Calu3 (cell line): ENCODE measurements at places on chromosomes 5 and 9. TPM values are rescaled to one million over a fixed set of nuclear protein-coding genes. Genes with fewer than 3 reads are reported as not detected.

DNA sequence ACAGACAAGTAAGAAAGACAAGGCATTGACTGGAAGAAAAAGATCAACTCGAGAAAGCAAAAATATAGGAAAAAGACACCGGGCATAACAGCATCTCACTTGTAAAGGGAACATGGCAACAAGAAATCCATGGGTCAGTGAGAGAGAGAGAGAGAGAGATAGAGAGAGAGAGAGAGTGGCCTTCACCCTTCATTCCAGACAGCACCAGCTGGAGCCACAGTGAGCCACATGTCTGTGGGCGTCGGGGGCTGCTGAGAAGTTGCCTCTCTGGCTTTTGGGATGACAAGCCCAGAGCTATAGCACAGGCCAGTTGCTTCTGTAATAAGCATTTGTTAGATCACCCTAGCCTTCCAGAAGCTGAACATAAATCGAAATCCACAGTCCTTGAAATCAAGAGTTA lies 20.3 kb upstream of the ENC1 start:
- DNase-seq, result no peak

GRCh38 chr5:158874343-158874742 lies 225.4 kb downstream of the EBF1 start:
- no peak for DNase-seq

GRCh38 chr5:163658702-163659567 lies 153.5 kb downstream of the MAT2B start:
- DNase-seq, result no peak

Gene TAL2
- not detected in 2 replicates for total RNA-seq

Gene FRMPD1
- total RNA-seq, result not detected in 2 replicates

Gene NOL8
- total RNA-seq, result 37.1 and 42.9 TPM in 2 replicates

DNA sequence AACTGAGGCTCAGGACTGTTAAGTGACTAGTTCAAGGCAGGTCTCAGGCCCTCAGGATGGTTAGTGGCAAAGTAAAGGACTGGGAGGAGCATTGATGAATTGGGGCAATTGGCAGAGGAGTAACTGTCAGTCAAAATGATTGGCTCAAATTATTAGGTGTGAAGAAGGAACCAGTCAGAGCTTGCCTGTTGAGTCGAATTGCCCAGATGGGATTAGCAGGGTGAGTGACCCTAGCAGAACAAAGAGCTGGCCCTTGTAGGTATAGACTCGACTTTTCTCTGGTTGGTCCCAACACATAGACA lies 2.6 kb upstream of the NSD1 start:
- DNase-seq, result no peak

Gene CTSV
- total RNA-seq, result 21.4 and 23.3 TPM in 2 replicates

Gene LECT2
- not detected in 2 replicates for total RNA-seq

DNA sequence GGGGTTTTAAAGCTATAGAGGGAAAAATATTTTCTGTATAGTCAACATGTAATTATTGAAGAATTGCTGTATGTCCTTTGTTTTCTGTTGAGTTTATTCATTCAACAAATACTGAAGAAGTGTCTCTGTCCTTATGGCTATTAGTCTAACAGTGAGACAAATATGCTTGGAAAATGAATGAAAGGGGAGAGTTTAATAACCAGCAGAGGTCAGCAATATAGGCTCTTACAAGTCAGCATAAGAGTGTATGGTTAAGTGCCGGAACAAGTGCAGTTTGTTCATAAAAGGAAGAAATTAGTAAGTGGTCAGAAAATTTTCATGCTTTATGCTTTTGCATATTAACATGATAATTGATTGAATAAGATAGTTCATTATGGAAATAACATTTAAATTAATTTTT lies 3.6 kb downstream of the SCAMP1 start:
- DNase-seq, result no peak

- DNase-seq, result no peak
Measured at GRCh38 chr9:116304761-116305160, 151.2 kb downstream of the PAPPA start.

- DNase-seq, result no peak
Measured at GRCh38 chr5:148381906-148382305, 1.9 kb upstream of the FBXO38 start.

Gene CNTRL
- total RNA-seq, result 11.2 and 11.5 TPM in 2 replicates

DNA sequence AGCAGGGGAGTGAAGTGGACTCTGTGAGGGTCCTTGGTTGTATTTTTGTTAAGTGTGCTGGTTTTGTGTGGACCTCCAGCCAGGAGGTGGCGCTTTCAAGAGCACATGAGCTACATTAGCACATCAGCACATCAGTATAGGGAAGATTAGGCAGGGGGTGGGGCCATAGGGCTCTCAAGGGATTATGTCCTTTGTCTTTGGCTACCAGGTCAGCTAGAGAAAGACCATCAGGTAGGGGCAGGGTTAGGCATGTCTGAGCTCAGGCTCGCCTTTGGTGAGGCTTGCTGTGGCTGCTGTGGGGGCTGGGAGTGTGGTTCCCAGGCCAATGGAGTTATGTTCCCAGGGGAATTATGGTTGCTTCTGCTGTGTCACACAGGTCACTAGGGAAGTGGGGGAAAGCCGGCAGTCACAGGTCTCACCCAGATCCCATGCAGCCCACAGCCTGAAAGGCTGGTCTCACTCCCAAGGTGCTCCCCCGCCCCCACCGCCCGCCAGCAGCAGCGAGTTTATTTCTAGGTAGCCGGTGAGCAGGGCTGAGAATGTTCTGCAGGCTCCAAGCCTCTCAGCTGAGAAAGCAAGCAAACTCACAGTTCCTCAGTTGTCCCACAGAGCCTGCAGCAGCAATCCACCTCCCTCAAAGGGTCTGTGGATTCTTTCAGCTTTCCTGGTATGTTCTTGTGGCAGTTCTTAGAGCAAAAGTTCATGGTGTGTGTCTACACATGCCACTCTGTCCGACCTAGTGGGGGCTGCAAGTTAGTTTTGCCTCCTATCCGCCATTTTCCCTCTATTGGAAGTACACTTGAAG lies 13.7 kb downstream of the OR1J1 start:
- no peak for DNase-seq

GRCh38 chr5:107518616-107519015 lies 152.1 kb downstream of the EFNA5 start:
- DNase-seq, result no peak

DNA sequence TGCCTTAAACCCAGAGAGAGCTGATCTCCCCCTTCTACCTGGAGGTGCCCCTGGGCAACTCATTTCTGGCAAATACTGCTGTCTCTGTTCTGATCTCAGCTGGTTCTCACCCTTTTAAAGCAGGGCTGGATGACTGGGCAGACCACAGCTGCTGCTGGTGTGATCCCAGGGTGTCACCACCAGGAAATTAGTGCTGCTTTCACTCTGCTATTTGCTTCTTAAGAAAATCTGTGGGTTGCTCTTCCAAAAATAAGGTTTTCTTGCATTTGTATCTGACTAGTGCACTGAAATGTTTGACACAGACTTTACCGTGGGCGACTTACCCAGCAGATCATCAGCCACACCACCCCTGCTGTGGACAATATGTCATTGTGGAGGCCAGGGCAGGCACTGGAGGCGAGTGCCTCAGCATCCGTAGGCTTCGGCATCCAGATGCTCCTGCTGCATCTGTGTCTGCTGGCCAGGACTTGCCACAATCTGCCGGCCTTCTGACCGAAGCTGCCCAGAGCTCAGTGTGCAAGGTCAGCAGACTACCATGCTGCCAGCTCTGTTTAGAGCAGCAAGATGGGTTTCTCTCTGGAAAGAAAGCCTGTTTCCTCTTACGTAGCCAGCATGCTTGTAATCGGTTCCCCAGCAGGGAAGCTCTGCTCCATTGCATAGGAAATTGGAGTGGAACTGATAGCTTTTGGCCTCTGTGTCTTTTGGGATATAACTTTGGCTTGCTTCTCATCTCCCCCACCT lies 13.6 kb downstream of the ARHGAP26 start:
- no peak for DNase-seq

DNA sequence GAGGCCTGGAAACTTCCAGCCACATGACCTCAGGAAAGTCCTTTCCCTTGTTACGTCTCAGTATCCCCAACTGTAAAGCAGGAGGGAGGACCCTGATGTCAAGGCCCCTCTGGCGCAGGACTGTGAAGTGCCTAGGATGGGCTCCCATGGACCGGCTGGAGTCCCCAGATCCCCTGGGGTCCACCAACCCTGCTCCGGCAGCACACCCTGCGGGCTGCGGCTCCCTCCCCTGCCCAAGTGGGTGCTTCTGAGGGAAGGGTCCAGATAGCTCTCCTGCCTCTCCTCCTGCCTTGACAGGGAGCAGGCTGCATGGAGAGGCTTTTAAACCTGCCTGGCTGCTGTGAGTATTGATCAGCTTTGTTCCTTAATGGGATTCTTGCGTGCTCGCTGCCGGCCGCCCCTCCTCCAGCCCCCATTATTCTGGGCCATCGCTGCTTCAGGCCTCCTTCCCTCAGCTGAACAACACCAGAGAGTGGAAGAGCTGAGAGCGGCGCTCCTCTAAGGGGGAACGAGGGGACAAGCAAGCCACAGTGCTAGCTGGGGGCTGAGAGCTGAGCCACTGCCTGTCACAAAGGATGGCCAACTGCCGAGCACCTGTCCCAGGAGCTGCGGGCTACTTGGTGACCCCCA lies 25.6 kb upstream of the NTNG2 start:
- DNase-seq, result no peak

Gene SLC22A5
- total RNA-seq, result 24.6 and 25.4 TPM in 2 replicates

Gene CEP72
- 53.7 and 56.5 TPM in 2 replicates for total RNA-seq

Gene GRM6
- not detected in 2 replicates for total RNA-seq

- DNase-seq, result peak; percentile 46
Measured at GRCh38 chr9:101434998-101435397, 576 bp downstream of the ALDOB start.

GRCh38 chr9:107174441-107174840 lies 108.6 kb upstream of the RAD23B start:
- no peak for DNase-seq

Gene RNF183
- total RNA-seq, result 0.76 and 1.5 TPM in 2 replicates

Gene WDR36
- 48.7 and 50.8 TPM in 2 replicates for total RNA-seq

Gene DDX4
- not detected in 2 replicates for total RNA-seq

DNA sequence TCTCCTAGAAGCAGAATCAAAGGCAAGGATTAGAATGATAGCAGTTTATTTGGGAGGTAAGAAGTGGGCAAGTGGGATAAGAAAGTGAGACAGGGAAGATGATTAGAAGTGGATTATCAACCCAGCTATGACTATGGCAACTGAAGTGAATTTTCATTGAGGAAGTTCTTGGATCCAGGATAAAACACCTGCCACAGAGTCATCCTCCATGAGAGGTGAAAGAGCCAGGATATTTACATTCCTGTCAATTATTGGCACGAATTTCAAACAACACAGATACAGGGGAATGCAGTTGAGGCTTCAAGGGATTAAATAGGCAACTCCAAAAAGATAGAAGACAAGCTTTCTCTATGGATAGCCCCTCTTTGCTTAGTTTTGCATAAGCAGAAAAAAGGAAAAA lies 31.8 kb upstream of the ZNF366 start:
- DNase-seq, result no peak

Gene STRBP
- 23.3 and 27.3 TPM in 2 replicates for total RNA-seq

DNA sequence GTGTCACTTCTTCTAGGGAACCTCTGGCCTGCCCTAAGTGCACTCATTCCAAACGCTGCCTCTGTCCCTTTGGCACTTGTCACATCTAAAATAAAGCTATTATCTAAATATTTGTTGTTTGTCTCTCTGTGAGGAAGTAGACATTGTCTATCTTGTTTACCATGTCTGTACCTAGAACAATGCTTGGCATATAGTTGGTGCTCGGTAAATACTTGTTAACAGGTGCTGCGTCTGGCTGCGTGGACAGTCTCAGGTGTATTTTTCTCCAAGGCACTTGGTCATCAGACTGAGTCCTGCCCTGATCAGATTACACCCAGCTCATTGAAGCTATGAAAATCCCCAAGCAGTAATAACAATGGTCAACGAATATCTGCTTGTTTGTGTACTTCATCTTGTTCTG lies 174.9 kb upstream of the SMIM23 start:
- DNase-seq, result no peak

Gene SLC6A19
- total RNA-seq, result not detected in 2 replicates

DNA sequence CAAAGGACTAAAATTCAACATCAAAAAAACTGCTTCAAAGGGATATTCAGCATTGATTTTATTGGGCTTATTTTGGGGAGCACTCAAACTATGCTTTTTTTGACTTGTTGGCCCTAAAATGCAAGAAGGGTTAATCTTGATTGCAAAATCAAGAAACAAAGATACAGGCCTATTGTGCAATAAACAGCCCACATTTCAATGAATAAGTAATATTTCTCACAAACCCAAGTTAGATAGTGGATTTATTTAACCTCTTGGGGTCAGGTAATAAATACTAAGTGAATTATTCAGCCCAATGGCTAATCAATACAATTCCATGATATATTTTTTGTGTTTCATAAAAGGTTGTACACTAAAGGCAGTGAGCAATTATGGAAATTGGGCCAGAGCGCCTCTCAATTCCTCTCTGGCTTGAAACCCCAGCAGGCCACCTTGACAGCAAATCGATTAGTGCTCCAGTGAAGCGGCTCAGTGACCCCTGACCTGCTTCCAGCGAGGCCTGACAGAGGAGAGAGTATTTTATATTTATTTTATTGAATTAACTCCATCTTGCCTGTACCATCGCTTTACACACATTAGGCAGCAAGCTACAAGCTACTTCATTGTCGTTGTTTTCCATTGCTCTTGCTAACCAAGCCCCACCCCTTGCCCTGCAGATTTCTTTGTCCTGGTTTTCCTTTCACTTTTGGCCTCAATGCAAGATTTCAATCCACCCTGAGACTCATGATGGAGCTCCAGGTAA lies 65.5 kb downstream of the EBF1 start:
- peak; percentile 32 for DNase-seq

Gene MYMK
- not detected in 2 replicates for total RNA-seq

DNA sequence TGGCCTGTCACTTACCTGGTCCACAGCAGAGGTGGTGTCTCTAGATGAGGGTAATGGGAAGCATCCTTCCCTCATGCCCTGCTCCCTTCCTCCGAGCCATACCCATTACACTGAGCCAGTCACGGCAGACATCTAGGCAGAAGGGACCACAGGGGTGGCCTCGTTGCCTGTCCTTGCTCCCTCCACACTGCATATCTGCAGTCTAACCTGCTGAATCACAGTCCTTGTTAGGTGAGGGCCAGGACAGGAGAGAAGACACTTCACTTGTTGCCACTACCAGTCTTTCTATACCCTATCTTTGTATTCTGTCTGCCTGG lies 18.4 kb upstream of the SPINK4 start:
- DNase-seq, result no peak

Gene LCN15
- total RNA-seq, result not detected in 2 replicates

DNA sequence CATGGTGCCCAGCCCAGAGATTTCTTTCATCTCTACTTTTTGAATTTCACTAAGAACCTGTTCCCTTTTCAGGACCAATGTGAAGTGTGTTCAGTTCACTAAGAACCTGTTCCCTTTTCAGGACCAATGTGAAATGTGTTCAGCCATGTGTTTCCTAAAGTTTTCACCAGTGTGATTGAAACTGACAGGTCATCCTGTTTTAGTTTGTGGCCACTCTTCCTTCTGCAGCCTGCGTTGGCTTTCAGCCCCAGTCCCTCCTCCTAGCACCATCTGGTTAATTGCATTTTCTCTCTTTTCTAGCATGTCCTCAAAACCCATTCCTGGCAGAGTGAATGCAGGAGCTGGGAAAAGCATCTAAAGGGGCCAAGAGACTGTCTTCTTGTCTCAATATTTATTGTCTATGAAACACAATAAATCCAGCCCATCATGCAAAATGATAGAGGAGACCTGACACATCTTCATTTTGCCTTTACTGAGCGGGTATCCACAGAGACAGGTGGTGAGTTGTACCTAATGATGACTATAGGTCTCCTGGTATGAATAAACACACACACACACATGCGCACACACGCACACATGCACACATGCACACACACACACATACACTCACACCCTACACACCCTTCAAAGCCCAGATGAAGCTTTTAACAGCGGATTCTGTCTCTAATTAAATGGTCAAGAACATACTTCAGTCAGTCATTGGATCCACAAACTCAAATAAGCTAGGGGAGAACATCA lies 6.1 kb upstream of the PANK3 start:
- no peak for DNase-seq

- DNase-seq, result no peak
Measured at GRCh38 chr5:150595466-150596031, 44.9 kb upstream of the SYNPO start.

Gene STKLD1
- 0.71 and 0.94 TPM in 2 replicates for total RNA-seq
